ENCODE measurements at places on chromosomes 5 and 9.

DNA sequence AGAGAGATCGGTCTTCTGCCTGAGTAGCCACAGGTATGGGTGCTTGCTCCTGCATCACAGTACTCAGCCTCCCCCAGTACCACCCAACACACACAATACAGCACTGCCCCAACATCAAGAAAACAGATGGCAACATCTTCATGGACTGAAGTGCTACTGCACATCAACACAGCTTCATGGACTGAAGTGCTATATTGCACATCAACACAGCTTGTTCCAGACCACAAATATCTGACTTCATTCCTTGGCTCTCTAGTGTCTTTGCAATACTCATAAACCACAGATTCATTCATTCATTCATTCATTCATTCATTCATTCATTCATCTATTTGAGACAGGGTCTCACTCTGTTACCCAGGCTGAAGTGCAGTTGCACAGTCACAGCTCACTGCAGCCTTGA, 31.1 kb upstream of the PCA3 start:
- no peak for DNase-seq

DNA sequence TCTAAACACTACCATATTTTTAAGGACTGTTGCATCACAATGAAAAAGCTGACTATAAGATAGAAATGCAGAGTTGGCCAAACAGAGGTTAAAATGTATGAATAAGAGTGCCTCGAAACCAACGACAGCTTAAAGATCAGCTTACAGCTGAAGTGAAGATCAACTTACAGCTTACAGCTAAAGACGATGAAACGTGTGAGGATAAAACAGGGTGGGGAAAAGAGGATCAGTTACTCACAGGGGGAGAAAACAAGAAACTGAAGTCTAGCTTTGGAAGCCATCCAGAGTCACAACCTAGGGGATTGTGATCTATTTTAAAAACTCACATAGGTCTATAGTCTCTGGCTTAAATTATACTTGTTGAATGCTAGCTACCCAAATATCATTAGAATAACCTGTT, 220.0 kb downstream of the SNCAIP start:
- DNase-seq: no peak

DNA sequence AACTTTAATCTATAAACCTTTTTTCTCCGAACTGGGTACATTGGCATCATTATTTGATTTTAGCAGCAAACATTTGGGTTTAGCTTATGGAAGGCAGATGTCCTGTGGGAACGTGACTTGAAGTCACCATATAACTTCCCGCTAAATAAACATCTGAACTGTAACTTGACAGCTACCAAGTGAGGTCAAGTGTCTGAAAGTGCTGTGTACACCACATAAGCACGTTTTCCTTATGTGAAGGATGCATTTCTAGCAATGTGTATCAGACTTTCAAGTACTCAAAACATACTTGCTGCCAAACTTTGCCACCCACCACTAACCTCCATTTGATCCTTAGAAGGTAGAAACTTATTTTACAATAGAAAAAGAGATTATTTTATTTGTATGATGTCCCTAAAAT, 35.7 kb downstream of the SLC1A3 start:
- DNase-seq: no peak

- DNase-seq: no peak
Measured at GRCh38 chr5:59423021-59423420, 470.5 kb downstream of the PDE4D start.

- DNase-seq: no peak
Measured at GRCh38 chr9:111632060-111632459, 926 bp downstream of the DNAJC25 start.

DNA sequence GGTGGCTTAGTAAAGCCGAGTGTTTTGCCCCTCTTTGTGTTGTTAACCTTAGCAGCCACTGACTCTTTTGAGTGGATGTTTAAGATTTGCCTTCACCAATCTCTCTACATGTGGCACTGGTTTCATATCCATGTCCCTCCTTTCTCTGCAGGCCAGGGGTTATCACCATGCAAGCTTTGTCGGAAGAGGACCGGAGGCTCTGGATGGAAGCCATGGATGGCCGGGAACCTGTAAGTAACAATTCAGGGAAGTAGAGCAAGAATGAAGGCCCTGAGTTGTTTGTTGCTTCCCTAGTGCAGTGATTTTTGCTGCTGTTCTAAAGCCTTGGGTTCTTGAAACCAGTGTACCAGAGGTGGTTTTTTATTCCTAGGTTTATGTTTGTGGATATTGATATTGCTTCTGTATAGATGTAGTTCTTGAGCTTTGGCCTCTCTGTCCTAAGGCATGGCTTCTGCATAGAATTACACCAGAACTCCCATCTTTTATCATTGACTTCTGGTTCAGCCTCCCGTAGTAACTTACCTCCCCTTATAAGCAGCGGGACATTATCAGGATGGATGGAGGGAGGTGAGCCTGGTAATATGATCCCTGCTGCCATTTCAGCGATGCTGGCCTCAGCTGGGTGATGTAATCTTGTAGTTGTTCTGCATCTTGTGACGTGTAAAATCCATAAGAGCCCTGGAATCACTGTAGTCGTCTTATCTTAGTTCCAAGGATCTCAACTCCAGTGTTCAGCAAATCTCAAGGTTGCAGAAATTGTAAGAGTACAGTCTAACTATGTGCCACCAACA, 161.9 kb downstream of the ARHGAP26 start:
- no peak for DNase-seq

Measured in SK-MEL-5 (cell line).